SK-N-MC (cell line): ENCODE measurements at places on chromosomes 3 and 15.
A peak's percentile ranks its signal among the peaks of the same experiment; 100 is the strongest.

GRCh38 chr15:65254356-65254755 is 32.3 kb downstream of the PARP16 start:
- DNase-seq = no peak

- DNase-seq = no peak
Measured at GRCh38 chr3:126124896-126125295, 41.0 kb upstream of the SLC41A3 start.

GRCh38 chr3:32782407-32782806 is 35.4 kb upstream of the TRIM71 start:
- no peak for DNase-seq

- no peak for DNase-seq
Measured at GRCh38 chr3:152834191-152834775, 648 bp upstream of the P2RY1 start.

GRCh38 chr15:45802140-45802539 is 167.3 kb downstream of the SQOR start:
- DNase-seq = no peak

DNA sequence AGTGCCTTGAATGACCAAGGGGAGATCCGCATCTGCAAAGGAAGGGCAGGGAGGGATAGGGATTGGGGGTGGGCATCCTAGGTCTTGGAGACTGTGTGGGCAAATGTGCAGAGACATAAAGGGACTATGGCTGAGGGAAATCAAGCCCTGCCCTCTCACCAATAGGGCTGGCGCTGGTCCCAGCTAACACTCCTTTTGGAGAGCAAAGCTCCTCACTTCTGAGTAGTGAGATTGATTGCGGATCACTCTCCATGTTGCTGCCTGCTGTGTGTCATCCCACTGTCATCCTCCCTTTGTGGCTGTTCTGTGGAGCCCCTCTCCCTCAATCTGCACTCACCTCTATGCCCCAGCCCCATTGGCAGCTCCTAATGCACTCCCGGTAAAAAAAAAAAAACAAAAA is 2.2 kb upstream of the CELSR3 start:
- no peak for DNase-seq

GRCh38 chr3:149967086-149967685 is 3.5 kb downstream of the PFN2 start:
- no peak for DNase-seq

DNA sequence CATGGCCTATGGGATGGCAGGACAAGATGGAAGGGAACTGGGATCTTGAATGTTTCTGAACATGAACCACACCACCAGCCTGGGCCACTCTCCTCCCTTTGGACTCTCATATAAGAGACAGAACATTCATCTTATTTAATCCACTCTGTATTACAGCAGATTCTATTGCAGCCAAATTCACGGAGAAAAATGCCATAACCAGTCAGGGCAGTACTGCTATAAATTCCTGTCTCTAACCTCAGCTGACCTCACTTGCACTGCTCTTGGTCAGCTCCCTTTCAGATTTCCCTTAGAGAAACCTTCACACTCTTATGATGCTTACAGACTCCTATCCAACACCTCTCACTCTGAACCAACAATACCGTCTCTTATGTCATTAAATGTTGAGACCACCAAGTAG is 101.4 kb downstream of the RYK start:
- DNase-seq = no peak

- no peak for DNase-seq
Measured at GRCh38 chr3:190557296-190557695, 43.4 kb downstream of the IL1RAP start.

DNA sequence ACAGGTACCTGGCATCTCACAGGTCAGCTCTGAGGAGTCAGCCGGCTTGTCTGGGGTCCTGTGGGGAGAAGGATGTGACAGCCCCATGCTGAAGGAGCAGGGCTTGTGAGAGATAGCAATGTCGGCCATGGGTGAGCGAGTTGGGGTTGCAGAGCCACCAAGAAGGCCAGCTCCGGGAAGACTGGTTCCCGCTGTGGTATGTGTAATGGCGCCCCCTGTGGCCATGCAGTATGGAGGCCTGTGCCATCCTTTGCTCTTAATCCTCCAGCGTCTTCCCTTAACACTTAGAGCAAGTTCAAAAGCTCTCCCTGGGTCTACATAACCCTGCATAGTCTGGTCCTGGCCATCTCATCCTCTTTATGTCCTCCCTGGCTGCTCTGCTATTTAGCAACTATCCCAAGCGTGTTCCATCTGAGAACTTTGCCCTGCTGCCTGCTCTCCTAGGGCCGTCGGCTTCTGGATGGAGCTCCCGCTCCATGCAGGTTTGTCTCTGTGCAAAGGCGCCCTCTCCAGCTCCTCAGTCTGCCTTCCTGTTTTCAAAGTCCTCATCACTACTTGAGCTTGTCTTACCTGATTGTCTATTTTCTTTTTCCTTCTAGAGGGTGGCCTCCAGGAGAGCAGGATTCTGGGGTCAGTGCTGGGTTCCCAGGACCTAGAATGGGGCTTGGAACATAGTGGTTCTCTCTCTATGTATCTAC is 40.8 kb upstream of the IQCF6 start:
- no peak for DNase-seq

DNA sequence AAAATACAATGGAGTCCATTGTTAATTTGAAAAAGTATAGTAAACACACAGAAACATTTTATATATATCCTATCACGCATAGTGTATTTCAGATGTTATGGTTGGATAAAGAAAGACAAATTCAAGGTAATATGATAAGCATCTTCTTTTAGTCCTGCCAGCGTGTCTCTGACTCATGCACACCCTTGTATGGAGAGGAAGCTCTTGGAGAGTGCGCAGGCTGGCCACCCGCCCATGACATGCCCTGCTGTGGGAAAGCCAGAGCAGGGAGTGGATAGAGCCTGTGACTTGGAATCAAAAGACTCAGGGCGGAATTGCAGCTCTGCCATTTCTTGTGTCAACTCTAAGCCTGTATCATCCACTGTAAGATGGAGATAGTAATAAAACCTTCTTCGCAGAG is 23.0 kb upstream of the COPG1 start:
- DNase-seq = no peak

- no peak for DNase-seq
Measured at GRCh38 chr3:188796122-188796631, 375.6 kb upstream of the TPRG1 start.

DNA sequence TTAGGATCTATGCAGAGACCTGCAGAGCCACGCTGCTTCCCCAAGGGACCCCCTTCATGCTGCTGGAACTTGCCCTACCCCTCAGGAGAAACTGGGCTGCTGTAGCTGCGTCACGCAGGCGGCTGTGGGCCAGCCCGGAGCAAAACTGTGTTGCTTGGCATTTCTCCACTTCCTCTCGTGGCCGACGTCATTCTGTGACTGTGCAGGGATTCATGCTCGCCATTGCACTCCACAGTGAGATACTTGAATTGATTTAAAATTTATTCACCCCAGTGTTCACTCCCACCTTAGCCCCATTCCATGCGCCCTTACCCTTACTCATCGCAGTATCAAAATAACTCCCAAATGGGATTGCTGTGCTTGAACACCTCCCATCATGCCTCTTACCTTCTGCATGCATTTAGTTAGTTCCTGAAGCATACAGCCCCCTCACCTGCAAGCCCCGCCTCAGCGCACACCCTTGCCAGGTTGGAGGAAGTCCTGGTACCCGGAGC is 45.7 kb downstream of the TMEM44 start:
- no peak for DNase-seq

DNA sequence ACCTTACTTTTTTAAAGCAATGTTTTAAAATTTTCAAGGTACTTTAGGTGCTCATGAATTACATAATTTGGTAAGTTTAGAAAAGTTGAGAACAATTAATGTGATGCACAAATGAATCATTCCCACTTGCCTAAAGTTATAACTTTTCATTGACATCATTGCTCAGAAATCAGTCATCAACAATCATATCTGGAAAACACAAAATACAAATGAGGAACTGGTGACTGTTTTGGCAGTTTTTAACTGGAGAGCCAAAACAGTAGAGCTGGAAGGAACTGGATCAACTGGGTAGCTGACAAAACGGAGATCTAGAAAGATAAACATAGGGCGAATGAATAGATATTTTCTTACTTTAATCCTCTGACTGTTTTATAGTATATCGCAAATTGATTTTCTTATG is 767.1 kb downstream of the IGSF11 start:
- DNase-seq = no peak

DNA sequence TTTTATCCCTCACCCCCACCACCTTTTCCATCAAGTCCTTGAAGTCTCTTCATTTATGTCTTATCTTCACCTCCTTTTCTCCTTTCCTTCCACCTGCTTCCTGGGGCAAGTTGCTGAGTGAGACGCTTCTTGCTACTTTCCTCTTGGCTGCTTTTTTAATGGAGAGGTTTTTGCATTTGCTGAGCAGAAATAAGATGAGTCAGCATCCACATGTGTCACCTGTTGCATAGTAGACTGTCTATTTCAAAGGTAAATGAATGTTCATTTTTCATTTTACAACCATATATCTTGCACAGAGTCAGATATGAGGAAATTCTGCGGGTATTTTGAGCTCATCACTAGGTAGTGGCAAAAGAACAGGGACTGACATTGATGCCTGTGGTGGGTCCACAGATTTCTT is 18.6 kb downstream of the C3orf52 start:
- no peak for DNase-seq

GRCh38 chr15:89740137-89740536 is 10.9 kb downstream of the MESP1 start:
- peak; percentile 78 for DNase-seq
